ENCODE measurements at places on chromosomes 13 and 19. TPM values are rescaled to one million over a fixed set of nuclear protein-coding genes. Genes with fewer than 3 reads are reported as not detected.

DNA sequence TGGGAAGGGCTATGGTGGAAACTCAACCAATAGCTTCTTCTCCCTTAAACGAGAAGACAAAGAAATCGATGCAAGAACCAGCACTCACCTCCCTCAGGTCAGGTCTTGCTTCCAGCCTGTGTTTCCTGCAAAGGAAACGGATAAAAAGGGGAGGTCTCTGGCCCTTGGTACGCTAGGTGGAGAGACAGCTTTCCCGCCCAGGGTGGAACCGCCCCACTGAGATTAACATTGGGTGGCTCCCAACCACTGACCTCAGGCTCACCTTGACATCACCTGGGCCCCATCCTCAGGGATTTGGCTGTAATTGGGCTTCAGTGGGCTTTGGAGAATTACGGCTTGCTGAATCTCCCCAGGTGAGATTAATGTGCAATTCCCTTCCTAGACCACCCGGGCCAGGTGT is at the start of gene NLRP7:
Gene NLRP7, minus strand, starts transcription at position 150 of the 400 bp plus-strand sequence.
- H3K27ac ChIP-seq, result no peak within 1 kb of the TSS
- no peaks in the 10 kb centered on the region for H3K36me3 ChIP-seq
- no peaks in the 10 kb centered on the region for H3K4me1 ChIP-seq
- no peaks in the 10 kb centered on the region for H3K27me3 ChIP-seq
- no peak for DNase-seq

DNA sequence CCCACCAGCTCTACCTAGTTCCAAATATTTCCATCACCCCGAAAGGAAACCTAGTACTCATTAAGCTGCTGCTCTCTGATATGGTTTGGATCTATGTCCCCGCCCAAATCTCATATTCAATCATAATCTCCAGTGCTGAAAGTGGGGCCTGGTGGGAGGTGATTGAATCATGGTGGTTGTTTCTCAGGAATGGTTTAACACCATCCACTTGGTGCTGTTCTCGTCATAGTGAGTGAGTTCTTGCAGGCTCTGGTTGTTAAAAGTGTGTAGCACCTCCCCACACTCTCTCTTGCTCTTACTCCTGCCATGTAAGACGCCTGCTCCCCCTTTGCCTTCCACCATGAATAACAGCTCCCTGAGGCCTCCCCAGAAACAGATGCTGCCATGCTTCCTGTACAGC is 43.4 kb upstream of the MED4 start:
- H3K4me3 ChIP-seq, result no peak overlapping the region
- H3K27ac ChIP-seq, result no peak overlapping the region
- H3K36me3 ChIP-seq, result no peaks in the 10 kb centered on the region
- peaks cover 8% of the 10 kb centered on the region for H3K4me1 ChIP-seq

FSD1 gene
- 1.8 TPM for total RNA-seq

GRCh38 chr13:43657485-43657884 is 129.3 kb downstream of the ENOX1 start:
- H3K4me3 ChIP-seq, result no peak overlapping the region
- H3K27me3 ChIP-seq, result no peaks in the 10 kb centered on the region
- DNase-seq, result no peak
- H3K27ac ChIP-seq, result no peak overlapping the region
- no peaks in the 10 kb centered on the region for H3K4me1 ChIP-seq

- H3K4me3 ChIP-seq, result no peak overlapping the region
- peaks cover 3% of the 10 kb centered on the region for H3K27me3 ChIP-seq
- DNase-seq, result no peak
- no peaks in the 10 kb centered on the region for H3K4me1 ChIP-seq
These were observed 1.4 kb downstream of the TMPRSS9 start for GRCh38 chr19:2361246-2362045.

DNA sequence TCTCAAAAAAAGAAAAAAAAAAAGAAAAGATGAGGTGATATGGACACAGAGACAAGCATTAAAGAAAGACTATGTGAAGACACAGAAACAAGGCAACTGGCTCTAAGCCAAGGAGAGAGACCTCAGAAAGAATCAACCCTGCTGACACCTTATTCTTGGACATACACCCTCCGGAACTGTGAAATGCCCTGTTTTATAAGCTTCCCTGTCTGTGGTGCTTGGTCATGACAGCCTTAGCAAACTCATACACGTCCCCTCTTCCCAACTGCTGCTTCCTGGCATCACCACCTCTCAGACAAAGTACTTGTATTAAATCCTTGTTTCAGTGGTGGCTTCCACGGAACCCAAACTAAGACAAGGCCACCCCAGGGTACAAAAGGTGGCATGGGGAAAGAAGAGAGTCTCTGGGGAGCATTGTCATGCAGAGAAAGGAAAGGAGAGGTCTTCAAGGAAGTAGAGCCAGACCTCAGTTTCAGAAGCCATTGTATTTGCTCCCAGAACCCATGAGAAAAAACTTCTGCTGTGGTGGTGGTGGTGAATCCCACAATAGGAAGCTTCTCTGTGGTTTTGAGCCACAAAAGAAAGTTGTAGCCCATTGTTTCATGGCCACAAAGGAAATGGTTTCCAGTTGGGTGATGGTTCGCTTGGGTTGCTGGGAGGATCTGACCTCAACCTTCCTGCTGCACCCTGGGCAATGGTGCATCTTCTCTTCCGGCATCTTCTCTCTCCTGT is 16.3 kb upstream of the TSPAN16 start:
- H3K36me3 ChIP-seq, result no peaks in the 10 kb centered on the region
- H3K4me3 ChIP-seq, result no peak overlapping the region
- H3K27me3 ChIP-seq, result no peaks in the 10 kb centered on the region
- peak overlapping the region; percentile 21 for H3K27ac ChIP-seq
- DNase-seq, result no peak
- H3K4me1 ChIP-seq, result peaks cover 11% of the 10 kb centered on the region

CGB1 gene
- not detected for total RNA-seq

DNA sequence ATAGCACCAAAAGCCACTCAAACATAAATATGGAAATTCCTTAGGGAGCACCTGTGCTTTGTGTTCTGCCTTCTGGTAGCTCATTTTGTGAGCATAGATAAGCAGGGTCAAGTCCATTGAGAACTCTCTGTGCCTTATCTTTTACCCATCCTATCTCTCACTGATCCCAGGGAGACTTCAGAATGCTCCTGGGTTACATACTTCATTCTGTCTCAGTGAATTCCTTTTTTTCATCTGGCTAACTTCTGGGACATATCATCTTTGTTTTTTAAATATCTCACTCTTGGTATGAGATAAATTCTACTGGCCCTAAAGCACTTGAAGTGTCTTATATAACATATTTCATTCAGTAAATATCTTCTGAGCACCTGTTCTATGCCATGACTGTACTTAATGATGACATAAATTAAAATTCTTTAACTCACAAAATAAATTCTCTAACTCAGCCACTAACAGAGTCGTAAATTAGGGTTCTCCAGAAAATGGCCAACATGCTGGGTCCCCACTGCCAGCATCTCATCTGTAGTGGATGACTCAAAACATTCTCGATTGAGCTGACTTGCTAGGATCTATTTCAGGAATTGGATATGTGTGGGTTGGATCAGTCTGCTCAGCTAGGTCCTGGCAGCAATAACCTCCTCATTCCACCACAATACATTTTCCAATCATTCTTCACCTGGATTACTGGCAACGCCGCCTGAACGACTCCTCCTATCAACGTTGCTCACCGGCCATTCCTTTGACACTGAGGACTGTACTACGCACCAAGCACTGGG is 170.2 kb downstream of the FOXO1 start:
- no peak for DNase-seq
- H3K36me3 ChIP-seq, result no peaks in the 10 kb centered on the region
- H3K4me3 ChIP-seq, result no peak overlapping the region
- peaks cover 13% of the 10 kb centered on the region for H3K4me1 ChIP-seq

- H3K4me3 ChIP-seq, result no peak overlapping the region
- no peaks in the 10 kb centered on the region for H3K36me3 ChIP-seq
- H3K27me3 ChIP-seq, result no peaks in the 10 kb centered on the region
- no peak for DNase-seq
- H3K4me1 ChIP-seq, result no peaks in the 10 kb centered on the region
These were observed 466.0 kb downstream of the FOXO1 start for GRCh38 chr13:40200273-40200978.

DNA sequence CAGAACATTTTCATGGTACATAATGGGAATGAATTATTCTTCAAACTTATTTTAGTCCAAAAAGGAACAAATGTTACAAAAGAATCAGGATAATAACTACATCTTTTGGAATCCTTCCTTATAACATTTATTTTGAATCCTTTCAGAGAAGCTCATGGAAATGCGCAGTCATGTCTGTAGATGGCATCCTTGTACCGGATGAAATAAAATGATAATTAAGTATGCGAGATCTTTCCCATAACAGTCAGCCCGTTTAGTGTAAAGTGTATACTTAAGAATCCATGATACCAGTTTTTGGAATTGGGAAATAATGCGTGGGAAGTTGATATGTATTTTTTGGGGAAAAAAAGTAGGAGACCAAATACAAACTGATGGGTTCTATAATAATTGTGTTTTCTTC is 418.8 kb downstream of the GPC5 start:
- H3K4me1 ChIP-seq, result no peaks in the 10 kb centered on the region
- DNase-seq, result no peak
- H3K27me3 ChIP-seq, result no peaks in the 10 kb centered on the region
- no peak overlapping the region for H3K4me3 ChIP-seq
- H3K27ac ChIP-seq, result no peak overlapping the region

NCR1 gene
- 1.6 TPM for total RNA-seq

ISYNA1 gene
- 14.5 TPM for total RNA-seq

ETV2 gene
- total RNA-seq, result 1.7 TPM

DNA sequence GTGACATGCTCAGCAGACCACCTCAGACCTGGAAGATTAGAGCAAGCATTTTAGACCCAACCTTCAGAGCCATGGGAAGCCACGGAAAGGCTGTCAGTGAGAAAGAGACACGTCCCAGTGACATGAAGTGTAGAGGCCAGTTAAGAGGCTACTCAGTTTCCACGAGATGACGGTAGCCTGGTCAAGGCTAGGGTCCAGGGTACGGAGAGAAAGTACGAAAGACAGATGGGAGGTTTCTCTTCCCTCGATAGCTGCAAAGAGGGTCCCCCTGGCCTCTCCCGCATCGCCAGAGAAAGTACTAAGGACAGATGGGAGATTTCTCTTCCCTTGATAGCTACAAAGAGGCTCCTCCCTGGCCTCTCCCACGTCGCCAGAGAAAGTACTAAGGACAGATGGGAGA is 8.6 kb downstream of the ZSCAN5A start:
- H3K4me1 ChIP-seq, result peaks cover 9% of the 10 kb centered on the region
- H3K4me3 ChIP-seq, result no peak overlapping the region

DNA sequence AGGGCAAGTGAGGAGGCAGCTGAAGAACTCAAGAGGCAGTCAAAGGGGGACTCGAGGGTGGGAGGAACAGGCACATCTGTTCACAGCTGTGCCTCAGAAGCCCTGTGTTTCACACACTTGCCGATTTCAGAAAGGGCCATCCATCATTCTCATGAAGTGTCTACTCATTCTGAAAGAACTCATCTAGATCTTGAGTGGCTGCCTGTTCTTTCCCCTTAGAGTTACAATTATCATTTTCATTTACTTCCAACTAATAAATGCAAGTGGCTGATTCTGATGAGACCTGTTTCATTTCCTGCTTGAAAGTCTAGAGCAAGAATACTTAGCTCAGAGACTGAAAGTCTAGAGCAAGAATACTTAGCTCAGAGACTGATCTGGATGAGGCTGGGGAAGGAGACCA is 1145.1 kb downstream of the UQCRFS1 start:
- H3K27ac ChIP-seq, result no peak overlapping the region
- no peak overlapping the region for H3K4me3 ChIP-seq
- H3K36me3 ChIP-seq, result no peaks in the 10 kb centered on the region
- no peak for DNase-seq
- no peaks in the 10 kb centered on the region for H3K4me1 ChIP-seq

PGPEP1 gene
- total RNA-seq, result 30.9 TPM

GRCh38 chr13:98909016-98909415 is 68.8 kb downstream of the DOCK9 start:
- no peak overlapping the region for H3K4me3 ChIP-seq
- peak overlapping the region; percentile 64 for H3K27ac ChIP-seq
- no peak for DNase-seq
- no peaks in the 10 kb centered on the region for H3K36me3 ChIP-seq
- peaks cover 9% of the 10 kb centered on the region for H3K4me1 ChIP-seq
- H3K27me3 ChIP-seq, result no peaks in the 10 kb centered on the region

GRCh38 chr19:3969435-3970312 is 1.2 kb downstream of the DAPK3 start:
- peak overlapping the region; percentile 97 for H3K27ac ChIP-seq
- H3K36me3 ChIP-seq, result peaks cover 35% of the 10 kb centered on the region
- peak; percentile 61 for DNase-seq

GRCh38 chr13:101545521-101545920 is 93.0 kb downstream of the ITGBL1 start:
- no peak overlapping the region for H3K4me3 ChIP-seq
- no peak for DNase-seq
- no peaks in the 10 kb centered on the region for H3K27me3 ChIP-seq
- no peaks in the 10 kb centered on the region for H3K36me3 ChIP-seq
- H3K4me1 ChIP-seq, result no peaks in the 10 kb centered on the region

DNA sequence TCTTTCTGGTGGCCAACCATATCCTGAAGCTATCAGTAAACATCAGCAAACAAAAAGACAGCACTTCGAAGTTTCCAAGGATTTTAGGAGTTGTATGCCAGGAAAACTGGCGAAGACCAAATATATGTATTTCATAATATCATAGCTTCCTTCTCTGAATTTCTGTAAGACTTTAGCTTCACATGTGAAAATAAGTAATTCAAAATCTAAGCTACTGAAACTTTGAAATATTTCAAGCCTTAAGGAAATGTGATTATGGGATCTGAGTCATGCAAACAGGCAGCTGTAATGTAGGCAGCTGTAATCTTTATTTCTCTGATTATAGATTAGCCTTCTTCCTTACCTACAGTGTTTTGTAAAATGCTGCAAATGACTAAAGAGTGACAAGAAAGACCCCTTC is 70.7 kb upstream of the ANKRD10 start:
- H3K27me3 ChIP-seq, result no peaks in the 10 kb centered on the region
- H3K4me1 ChIP-seq, result no peaks in the 10 kb centered on the region

KLHL1 gene
- not detected for total RNA-seq

GRCh38 chr13:27005556-27005955 is 166.1 kb downstream of the USP12 start:
- no peak overlapping the region for H3K27ac ChIP-seq
- peaks cover 16% of the 10 kb centered on the region for H3K4me1 ChIP-seq
- H3K27me3 ChIP-seq, result peaks cover 9% of the 10 kb centered on the region
- no peaks in the 10 kb centered on the region for H3K36me3 ChIP-seq
- DNase-seq, result no peak

Measured in upper lobe of left lung (tissue), 6 donors.